ENCODE measurements at places on chromosomes 11 and 22.

DNA sequence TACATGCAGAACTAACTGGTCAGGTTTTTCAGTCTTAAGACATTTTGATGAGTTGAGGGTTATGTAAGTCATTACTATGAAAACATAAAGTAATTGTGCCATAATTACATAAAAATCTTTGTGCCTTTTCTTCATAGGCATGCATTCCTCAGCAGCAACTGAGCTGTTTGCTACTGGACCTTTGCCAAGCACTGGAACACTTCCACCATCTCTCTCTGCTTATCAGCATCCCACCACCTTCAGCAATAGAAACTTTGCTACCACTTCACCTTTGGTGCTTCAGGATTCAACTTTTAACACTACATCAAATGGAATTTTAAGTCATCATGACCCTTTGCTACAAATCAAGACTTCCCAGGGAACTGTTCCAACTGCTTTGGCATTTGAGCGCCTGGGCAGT, 39.0 kb downstream of the QSER1 start:
- DNase-seq, result no peak

DNA sequence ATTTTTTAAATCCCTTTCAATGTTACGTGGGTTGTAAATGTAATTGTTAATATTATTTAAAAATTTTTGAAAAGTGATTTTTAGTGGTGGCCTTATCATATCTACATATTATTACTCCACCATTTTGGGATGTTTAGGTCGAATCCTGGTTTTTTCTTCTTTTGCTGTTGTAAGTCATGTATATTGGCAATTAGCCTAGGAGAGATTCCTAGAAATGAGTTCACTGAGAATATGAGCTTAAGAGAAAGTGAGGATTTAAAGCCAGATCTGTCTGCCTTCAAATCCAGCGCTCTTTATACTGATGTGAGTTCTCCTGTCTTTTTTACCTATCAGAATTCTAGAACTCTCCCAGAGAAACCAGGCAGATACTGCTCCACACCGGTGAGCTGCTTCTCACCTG, 56.1 kb downstream of the PTPRJ start:
- no peak for DNase-seq

GRCh38 chr22:38869663-38870062, 2.4 kb downstream of the CBX6 start:
- no peak for DNase-seq

- DNase-seq, result no peak
These were observed 119.8 kb upstream of the SORL1-AS1 start for GRCh38 chr11:121572571-121573059.

DNA sequence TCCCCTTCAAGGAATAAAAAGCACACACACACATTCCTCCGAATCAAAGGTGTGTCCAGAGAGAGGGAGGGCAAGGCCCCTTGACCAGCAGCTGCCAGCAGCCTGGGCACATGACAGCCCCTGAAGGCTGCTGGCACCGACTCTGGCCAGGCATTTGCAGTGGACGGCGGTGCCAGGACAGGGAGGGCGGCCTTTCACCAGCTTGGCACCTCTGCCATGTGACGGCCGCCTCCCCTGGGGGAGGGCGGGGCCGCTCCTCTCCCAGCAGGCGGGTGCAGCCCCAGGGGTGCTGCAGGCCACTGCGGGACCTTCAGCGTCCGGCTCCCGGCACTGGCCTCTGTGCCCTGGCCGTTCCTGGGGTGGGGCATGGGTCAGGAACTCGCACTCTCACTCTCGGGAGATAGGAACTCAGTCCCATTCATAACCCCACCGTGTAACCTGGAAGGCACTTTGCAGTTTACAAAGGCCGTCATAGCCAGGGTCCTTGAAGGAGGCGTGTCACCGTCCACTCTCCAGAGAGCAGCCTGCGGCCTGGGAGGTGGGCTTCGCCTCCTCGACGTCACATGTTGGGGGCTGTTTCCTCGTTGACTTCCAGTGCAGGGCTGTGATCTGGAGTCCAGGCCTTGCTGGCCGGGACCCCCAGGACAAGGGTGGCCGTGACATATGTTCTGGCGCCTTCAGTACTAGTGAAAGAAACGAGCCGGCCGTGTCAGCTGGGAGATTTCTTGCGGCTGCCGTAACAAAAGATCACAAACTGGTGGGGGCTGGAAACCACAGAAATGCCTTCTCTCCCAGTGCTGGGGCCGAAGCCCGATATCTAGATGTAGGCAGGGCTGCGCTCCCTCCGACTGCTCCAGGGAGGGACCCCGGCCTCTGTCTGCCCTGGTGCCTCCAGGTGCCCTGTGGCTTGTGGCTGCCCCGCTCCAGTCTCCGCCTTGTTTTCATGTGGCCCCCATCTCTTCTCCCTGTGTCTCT, 39.9 kb upstream of the SMIM38 start:
- DNase-seq, result no peak

GRCh38 chr11:88212300-88212699, 37.1 kb upstream of the RAB38 start:
- DNase-seq, result no peak

- DNase-seq, result no peak
These were observed 3.9 kb downstream of the TENM4 start for GRCh38 chr11:79436919-79437277.

GRCh38 chr22:27988704-27989103, 69.6 kb upstream of the PITPNB start:
- DNase-seq, result no peak

GRCh38 chr11:33785609-33786008, 11.3 kb upstream of the FBXO3 start:
- no peak for DNase-seq

GRCh38 chr11:115581871-115582639, 77.8 kb upstream of the CADM1 start:
- DNase-seq, result peak; percentile 65

DNA sequence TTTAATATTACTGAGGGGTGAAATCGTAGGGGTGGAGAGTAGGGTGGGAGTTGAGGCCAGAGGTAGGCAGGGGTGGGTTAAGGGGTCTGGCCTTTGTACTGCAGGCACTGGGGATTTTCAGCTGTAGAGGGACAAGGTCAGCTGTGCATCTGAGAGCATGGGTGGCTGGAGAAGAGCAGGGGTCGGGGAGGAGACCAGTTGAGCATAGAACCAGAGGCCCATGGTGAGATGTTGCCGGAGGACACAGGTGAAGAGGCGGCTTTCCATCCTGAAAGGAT, 12.1 kb upstream of the CELSR1 start:
- DNase-seq, result no peak

DNA sequence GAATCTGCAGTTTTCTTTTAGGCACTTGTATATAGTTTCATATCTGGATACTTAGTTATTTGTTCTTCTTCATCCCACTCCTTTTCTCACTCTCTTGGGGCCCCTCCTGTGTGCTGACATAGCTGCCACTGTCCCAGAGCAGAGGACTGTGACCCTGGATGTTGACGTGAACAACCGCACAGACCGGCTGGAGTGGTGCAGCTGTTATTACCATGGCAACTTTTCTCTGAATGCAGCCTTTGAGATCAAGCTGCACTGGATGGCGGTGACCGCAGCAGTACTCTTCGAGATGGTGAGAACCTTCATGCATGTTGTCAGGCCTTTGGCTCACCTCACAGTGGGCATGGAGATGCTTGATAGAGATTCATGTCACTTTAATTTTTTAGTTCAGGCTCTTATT, 50.9 kb upstream of the YWHAH start:
- DNase-seq, result no peak

GRCh38 chr22:37634417-37634924, 5.0 kb upstream of the SH3BP1 start:
- DNase-seq, result no peak

- no peak for DNase-seq
These were observed 1813.1 kb upstream of the RAG2 start for GRCh38 chr11:38411149-38411548.

- peak; percentile 66 for DNase-seq
These were observed 299.7 kb downstream of the ST3GAL4 start for GRCh38 chr11:126654886-126655806.

DNA sequence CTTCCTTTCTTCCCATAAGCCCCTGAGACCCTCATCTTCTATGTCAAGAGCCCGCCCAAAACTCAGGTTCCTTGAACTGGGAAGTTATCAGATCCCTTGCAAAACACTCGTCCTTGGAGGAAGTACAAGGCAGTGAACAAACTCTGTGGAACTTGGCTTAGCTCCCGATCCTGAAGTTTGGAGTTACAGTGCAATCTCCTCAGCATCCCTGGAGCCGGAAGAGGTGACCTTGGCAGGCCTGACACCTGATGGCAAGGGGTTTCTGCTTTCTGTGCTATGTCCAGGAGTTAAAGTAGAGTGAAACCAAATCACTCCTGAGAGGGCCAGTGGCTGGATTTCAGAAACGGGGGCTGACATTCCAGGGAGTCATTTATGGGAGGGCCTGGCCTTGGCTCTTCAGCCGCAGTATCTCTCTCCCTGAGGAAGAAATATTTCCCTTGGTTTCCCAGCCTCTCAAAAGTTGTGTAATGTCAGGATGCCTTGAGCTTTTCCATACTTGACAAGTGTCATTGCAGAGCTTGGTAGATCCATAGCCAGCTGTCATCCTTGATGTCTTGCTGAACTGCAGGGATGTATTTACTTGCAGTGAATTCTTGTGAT, 1.9 kb upstream of the GRAMD1B start:
- no peak for DNase-seq

DNA sequence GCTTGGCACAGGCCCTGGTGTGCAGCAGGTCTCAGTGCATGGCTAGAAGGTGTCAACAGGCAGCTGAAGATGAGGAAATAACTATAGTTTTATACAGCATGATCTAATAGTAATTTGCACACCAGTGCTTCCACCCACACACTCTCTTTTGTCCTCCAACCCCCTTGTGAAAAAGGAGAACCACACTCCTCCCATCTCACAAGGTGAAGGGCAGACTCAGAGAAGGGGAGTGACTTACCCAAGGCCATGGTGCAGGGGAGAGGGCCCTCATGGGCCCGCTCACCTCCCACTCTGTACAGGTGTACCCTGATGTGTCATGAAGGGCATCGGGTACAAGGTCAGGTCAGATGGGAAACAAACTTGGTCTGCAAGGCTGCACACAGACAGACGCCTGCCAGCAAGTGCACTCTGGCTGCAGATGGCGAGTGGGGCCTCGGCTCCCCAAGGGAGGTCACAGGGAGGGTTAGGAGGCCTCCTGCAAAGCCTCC, 53.4 kb downstream of the DGCR2 start:
- DNase-seq, result no peak

DNA sequence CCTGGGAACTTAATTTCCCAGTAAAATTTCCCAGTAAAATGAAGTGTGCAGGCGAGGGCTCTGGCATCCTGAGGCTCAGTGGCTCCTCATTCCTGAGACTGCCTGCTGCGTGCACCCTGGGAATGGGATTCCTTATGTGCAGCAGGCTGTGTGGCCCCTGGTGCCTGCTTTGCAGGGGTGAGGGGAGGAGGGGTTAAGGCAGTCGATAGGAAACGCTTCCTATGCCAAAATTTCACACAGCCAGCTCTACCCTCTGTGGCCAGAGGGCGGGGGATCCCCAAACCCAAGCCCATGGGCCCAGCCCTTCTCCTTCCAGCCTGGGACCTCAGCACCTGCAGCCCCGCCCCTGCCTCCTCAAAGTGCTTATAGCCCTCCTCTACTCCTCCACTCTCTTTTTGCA, 12.1 kb upstream of the BAIAP2L2 start:
- no peak for DNase-seq

DNA sequence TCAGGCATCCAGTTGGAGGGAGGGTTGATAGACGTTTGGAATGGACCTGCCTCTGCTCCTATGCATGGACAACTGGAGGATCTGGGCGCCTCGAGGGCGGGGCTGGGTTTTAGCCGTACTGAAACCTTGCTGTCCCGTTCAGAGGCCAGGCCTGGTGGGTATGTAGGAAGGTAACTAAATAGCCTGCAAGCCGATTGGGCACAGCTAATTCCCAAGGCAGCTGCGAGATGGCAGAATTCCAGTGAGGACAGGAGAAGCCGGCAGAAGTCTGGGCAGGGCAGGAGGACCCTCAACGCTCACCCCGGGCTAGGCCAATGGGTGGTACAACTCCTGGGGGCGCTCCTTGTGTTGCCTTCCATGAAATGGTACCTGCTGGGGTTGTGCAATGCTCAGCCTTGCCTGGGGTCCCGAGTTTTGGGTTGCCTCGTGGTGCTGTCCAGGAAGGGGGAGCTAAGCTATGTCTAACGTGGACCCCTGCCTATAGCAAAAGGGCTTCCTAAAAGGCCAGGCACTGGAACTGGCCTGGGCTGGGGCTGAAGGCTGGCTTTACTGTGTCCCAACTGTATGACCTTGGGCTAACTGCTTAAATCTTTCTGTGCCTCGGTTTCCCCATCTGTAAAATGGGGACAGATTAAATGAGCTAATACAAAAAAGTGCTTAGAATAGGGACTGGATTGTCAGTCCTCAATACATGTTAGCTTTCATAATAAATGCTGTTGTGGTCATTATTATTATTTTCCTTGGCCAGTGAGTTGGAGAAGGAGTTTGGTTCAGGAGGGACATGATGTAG, 30.1 kb upstream of the CD82 start:
- DNase-seq, result no peak

DNA sequence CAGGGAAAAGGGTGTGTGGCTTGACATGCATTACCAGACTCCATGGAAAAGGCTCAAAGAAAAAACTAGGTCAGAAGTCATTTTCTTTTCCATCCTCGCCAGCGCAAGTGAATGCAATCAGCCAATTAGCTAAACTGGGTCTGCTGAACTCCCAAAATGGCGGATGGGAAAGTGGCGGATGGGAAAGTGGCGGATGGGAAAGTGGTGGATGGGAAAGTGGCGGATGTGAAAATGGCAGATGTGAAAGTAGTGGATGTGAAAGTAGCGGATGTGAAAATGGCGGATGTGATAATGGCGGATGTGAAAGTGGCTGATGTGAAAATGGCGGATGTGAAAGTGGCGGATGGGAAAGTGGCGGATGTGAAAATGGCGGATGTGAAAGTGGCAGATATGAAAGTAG, 158.4 kb downstream of the CEP164 start:
- DNase-seq, result no peak

DNA sequence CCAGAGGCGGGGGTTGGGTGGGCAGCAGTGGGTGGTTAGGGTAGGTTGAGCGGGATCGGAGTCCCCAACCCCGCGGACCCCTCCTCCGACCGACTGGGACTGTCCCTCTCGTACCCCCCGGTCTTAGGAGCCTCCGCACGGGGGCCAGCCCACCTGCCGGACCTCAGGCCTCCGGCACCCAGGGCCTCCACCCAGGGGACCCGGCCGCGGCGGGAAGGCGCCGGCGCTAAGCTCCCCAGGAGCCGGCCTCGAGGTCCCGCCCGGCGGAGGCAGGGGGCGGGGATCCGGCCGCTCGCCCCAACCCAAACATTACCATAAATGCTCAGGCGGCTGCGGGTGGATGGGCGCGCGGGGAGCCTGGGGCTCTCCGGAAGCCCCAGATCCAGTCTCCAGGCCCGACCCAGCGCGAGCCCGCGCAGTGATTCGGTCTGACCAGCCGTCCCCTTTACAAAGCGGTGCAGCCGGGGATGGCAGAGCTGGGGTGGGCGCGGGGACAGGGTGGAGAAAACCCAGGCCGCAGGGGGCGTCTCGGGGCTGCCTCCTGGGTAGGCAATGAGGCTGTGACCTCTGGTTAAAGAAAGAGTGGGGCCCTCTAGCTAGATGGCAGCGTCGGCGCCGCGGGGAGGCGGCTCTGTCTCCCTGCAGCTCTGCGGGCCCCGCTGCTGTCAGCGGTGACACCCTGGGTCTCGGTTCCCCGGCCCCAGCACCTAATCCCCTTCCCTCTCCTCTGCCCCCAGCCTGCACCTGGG, 4.0 kb upstream of the MCAM start:
- no peak for DNase-seq

- no peak for DNase-seq
These were observed 22.2 kb downstream of the RRAS2 start for GRCh38 chr11:14336507-14337503.

Data from NCI-H1436 (cell line).